ENCODE measurements at places on chromosomes 4 and X.

GRCh38 chrX:134679221-134679620 is 20.9 kb upstream of the PLAC1 start:
- DNase-seq: no peak

GRCh38 chr4:183321079-183321478 is 1.0 kb upstream of the CLDN22 start:
- DNase-seq: no peak

- no peak for DNase-seq
Measured at GRCh38 chr4:176236946-176237345, 32.1 kb downstream of the ASB5 start.

- DNase-seq: no peak
Measured at GRCh38 chrX:75156531-75156945, 455 bp upstream of the ABCB7 start.

DNA sequence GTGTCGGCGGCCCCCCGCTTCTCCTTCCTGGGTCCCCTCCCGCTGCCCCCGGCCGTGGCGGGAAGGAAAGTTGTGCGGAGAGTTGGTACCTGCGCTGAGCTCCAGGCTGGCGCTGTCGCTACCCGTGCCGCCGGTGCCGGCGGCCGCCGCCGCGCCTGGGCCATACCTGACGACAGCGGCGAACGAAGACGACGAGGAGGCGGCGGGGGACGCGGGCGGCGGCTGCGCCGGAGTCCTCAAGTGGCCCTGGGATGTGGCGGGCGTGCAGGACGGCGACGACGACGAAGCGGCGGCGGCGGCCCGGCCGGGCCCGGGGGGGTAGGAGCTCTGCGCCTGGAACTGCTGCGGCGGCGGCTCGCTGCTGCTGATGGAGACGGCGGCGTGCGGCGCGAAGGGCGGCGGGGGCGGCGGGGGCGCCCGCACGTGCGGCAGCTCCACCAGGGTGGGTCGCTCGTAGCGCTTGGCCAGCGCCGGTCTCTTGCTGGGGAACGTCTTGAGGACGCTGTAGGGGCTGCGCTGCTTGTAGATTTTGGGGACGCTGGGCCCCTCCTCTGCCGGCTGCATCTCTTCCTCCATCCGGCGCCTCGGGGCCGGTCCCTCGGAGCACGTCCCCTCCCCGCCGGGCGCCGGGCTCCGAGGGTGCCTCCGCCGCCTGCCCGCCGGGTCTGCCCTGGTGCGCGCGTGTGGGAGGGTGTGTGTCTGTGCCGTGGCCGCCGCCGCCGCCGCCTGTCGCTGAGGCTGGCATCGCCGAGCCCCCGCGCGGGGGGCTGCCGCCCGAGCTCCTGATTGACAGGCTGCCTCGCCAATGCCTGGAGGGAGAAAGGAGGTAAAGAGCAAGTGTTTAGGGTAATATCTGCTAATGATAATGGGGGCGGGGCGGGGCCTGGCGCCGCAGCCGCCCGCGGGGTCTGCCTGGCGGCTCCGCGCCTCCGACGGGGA is 618 bp downstream of the BEND4 start:
- DNase-seq: no peak

GRCh38 chr4:11365039-11365438 is 63.7 kb downstream of the HS3ST1 start:
- no peak for DNase-seq

Measured in stimulated activated CD8-positive, alpha-beta memory T cell treated with anti-CD3 and anti-CD28 coated beads, Interleukin-15, amount 100 ng/mL, for 1 hour (primary cell).